ENCODE measurements at places on chromosomes 11 and 22.
A peak's percentile ranks its signal among the peaks of the same experiment; 100 is the strongest.

DNA sequence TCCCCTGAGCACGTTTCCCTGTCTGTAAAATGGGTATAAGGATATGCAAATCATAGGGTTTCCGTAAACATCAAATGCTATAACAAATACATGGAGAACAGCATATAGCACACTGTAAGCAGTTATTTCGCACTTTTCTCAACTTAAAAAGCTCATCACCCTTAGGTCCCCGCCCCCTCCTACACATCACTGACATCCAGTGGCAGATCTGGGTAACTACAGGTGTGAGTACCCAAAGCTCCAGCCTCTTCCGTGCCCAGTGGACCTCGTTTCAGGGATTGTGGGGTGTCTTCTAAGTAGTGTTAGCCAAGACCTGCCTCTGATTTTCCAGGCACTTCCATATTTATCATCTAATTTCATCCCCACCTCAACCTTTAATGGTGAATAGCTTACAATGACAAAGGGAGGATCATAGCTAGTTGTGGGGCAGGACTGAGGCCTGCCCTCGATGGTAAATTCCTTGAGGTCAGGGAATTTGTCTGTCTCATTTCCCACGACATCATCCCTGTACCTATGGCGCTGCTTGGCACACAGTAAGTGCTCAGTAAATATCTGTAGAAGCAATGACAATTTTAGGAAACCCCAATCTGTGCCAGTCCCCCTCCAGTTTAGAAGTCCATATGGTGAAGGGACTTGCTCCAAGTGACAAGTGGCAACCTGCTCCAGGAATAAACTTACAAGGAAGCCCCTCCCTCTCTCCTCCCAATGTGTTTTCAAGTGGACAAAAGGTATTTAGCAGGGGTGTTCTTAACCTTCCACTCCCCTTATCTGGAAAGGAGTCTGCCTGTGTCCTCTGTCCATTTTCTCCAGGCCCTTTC lies 340.5 kb downstream of the TENM4 start:
- DNase-seq = no peak

DNA sequence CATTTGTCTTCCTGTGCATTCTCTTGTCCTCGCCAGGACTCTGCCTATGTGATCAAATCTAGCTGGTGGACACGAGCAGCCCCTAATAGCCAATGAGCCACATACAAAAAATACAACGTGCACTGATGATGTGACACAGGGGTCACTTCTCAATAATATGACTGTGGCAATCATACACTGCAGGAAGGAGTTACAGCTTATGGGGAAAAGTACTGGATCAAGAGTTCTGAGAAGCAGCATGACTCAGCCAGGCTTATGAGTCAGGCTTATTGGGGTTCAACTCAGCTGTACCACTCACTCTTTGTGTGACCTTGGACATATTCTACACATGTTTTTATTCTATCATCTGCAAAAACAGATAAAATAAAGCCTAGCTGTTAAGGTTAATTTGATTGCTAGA lies 889.4 kb upstream of the TENM4 start:
- DNase-seq = no peak

GRCh38 chr11:64027651-64028397 lies 7.9 kb upstream of the FLRT1 start:
- no peak for DNase-seq

GRCh38 chr22:38837414-38837928 lies 6.4 kb downstream of the NPTXR start:
- DNase-seq = no peak

GRCh38 chr11:27806122-27806521 lies 105.9 kb upstream of the BDNF start:
- no peak for DNase-seq

- DNase-seq = no peak
These were observed 93.9 kb downstream of the CD44 start for GRCh38 chr11:35232891-35233330.

DNA sequence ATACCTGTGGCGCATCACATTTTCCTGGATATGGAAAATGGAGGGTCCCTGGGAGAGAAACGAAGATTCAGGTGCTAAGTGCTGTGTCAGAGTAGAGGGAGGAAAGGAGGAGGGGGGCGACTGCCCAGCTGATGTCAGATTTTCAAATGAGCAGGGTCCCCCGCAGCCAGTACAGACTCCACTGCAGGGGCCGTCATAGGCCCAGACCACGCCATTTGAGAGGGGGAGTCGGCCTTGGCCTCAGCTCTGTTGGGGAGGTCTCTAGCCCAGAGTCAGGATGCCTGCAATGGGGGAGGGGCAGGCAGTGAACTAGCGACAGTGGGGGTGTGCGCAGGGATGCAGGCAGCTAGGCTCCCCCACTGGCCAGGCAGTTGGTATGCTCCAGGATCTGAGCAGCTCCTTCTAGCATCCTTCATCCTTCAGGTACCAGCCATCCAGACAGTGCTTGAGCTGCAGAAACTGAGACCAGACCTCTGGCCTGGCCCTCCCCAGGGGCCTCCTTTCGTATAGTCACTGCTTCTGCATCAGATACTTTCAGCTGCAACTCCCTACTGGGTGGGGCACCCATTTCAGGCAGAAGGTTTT lies at the start of the genes BSCL2 and GNG3:
Gene BSCL2, minus strand, starts transcription at position 148 of the 585 bp plus-strand sequence. CDS start 229 bp downstream, outside the sequence.
Gene GNG3, plus strand, starts transcription at position 400 of the 585 bp plus-strand sequence. CDS start 620 bp downstream, outside the sequence.
- DNase-seq = no peak

GRCh38 chr11:12800871-12801270 lies 126.7 kb downstream of the TEAD1 start:
- no peak for DNase-seq

- DNase-seq = no peak
These were observed 61.5 kb downstream of the MSANTD4 start for GRCh38 chr11:105960252-105961245.

GRCh38 chr11:61967116-61967923 lies at the start of gene FTH1:
TSS of gene FTH1 (minus strand) at chr11:61967634. CDS start at chr11:61967425, 209 bp downstream.
- DNase-seq = peak; percentile 90

GRCh38 chr22:39805117-39805516 lies 88.4 kb downstream of the ENTHD1 start:
- no peak for DNase-seq

DNA sequence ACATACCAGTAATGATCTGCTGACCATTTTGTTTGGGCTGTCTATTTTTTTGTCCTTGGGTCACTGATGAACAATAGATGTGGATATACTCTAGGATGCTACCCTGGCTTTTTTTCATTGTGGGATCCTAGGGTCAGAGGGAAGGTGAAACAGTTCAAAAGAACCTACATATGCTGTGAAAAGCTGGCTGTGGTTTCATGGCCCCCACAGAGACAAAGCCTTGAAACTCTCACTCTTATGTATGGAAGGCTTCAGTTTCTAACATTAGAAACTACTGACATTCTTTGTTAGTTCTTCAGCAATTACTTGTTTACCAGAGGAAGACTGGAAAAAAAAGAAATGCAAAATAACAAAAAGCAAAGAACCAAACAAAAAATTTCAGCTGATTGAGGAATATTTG lies 250.7 kb downstream of the FAT3 start:
- no peak for DNase-seq

GRCh38 chr11:110711448-110711775 lies 825 bp downstream of the ARHGAP20 start:
- DNase-seq = no peak

DNA sequence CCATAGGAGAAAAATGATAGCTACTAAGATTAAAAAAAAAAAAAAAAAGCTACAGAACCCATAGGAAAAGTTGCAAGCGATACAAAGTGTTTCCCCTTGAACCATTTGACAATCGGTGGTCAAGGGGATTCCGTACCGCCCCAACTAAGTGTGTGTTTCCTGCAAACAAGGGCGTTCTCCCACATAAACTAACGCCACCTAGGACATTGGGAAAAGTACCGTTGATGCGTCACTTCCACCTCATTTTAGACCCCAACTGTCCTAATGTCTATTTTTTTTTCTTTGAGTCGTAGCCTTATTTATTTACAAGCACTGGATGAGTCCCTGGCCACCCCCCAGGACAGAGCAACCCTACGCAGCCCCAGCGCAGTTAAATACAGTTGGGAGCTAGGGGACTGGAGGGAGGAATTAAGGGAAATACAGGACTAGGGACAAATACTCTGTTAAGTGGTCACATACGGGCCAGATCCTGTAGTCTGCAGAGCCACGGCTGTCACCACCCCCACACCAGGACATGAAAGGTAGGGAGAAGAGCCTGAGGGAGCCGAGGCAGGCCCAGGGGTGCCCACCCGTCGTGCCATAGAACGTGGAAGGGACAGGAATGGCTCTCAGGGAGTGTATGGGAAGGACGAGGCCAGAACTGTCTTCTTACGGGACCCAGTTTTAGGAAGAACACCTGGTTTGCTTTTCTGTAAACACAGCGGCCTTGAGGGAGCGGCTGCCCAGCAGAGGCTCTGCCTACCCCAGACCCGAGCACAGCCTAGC lies 19.0 kb downstream of the EIF1AD start:
- no peak for DNase-seq

GRCh38 chr22:48440176-48440575 lies 1387.5 kb downstream of the BRD1 start:
- no peak for DNase-seq

- DNase-seq = no peak
These were observed 26.5 kb downstream of the RPL27A start for GRCh38 chr11:8709002-8709672.

DNA sequence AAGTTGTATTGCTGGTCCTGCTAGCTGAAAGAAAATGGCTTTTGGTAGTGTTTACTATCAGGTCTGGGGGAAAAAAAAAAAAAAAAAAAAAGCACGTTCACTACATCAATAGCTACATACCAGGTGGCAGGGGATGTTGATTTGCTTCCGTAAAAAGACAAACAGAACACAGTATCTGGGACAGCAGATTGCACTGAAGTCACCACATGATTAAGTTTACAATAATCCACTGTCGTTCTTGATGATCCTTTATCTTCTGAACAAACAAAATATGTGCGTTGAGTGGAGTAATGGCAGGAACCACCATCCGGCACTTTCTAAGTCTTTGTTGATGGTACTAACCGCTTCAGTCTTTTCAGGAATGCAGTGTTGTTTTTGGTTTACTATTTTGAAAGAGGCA lies 48.7 kb downstream of the DDX6 start:
- DNase-seq = no peak

DNA sequence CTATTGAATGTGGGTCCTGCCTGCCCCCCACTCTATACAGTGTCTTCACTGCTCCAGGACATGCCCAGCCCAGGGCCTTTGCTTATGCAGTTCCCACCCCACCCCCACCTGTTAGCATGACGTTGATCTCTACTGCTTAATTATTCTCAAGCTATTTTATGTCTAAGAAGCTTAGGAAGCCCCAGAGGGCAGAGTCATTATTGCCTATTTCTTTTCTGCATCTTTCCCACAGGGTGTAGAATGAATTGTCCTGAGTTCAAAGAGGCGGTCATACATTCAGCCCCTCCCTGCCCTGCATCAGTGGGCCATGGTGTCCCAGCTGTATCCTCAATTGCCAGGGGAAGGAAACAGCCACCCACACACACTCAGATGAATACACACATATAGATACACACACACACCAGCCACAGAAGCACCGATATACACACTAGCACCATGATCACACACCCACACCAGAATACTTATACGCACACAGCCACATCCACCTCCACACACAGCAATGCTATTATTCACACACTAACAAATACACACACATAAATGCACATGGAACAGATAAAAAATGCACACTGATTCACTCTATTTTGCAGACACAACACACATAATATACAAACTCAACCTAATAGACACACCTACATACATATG lies 1.5 kb downstream of the PDE2A start:
- DNase-seq = no peak

- DNase-seq = no peak
These were observed 20.0 kb downstream of the SELENOO start for GRCh38 chr22:50220603-50221409.

DNA sequence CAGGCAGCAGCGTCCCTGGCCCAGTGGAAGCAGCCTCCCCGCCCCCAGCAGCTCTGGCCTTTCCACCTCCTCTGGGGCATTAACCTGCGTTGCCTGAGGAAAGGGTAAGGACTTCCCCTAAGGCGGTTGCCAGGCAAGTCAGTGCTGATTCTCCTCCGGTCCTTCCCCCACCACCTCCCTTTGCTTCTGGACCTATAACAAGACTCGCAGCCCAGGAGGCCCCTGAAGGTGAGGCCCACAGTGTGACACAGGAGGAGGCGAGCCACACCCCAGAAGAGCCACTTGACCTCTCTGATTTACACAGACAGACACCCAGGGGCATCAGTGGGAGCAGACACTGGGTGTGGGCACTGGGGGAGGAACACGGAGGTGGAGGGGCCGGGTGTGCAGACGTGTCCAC lies 35.4 kb downstream of the ASCL2 start:
- DNase-seq = no peak

- no peak for DNase-seq
These were observed 429.5 kb downstream of the TBC1D22A start for GRCh38 chr22:47191671-47192650.

DNA sequence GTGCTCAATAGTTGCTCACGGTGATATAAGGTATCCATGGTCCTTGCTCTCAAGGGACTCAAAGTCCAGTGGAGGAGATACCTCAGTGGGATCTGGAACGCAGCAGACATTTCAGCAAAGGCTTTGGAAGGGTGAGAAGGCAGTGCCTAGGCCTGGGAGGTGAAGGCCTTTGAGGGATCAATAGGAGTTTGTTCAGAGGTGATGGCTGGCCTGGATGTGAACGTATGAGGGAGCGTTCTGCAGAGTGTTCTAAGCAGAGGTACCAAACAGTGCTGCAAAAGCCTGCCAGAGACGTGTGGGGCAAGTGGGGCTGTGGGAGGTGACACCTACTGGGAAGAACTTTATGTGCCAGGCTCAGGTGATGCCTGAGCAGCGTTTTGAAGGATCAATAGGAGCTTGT lies 7.4 kb upstream of the MB start:
- DNase-seq = no peak

GRCh38 chr11:102005306-102005705 lies 41.9 kb upstream of the CFAP300 start:
- DNase-seq = no peak

All from effector memory CD8-positive, alpha-beta T cell (primary cell).